ENCODE measurements at places on chromosomes 4 and X. TPM values are rescaled to one million over a fixed set of nuclear protein-coding genes. Genes with fewer than 3 reads are reported as not detected.
A peak's percentile ranks its signal among the peaks of the same experiment; 100 is the strongest.

LEF1 gene
- 14.5 TPM for total RNA-seq

PUDP gene
- 31.0 TPM for total RNA-seq

FGFRL1 gene
- 25.5 TPM for total RNA-seq

PNMA5 gene
- total RNA-seq: not detected

FAM47A gene
- not detected for total RNA-seq

HEPH gene
- total RNA-seq: 14.4 TPM

- no peak overlapping the region for H3K27ac ChIP-seq
- H3K4me3 ChIP-seq: no peak overlapping the region
- no peaks in the 10 kb centered on the region for H3K36me3 ChIP-seq
Measured at GRCh38 chr4:73662709-73663546, 42.7 kb upstream of the RASSF6 start.

GRCh38 chrX:22527302-22527701, 254.6 kb downstream of the CBLL2 start:
- no peak overlapping the region for H3K4me3 ChIP-seq
- no peaks in the 10 kb centered on the region for H3K36me3 ChIP-seq
- no peak for DNase-seq
- no peaks in the 10 kb centered on the region for H3K27me3 ChIP-seq
- no peak overlapping the region for H3K27ac ChIP-seq

GRCh38 chrX:56853436-56853835, 124.4 kb downstream of the NBDY start:
- H3K4me3 ChIP-seq: no peak overlapping the region
- no peak overlapping the region for H3K27ac ChIP-seq
- peaks cover 2% of the 10 kb centered on the region for H3K27me3 ChIP-seq
- H3K4me1 ChIP-seq: no peaks in the 10 kb centered on the region

- peaks cover 7% of the 10 kb centered on the region for H3K27me3 ChIP-seq
- no peaks in the 10 kb centered on the region for H3K36me3 ChIP-seq
- peak within 1 kb of the TSS; percentile 53 for H3K27ac ChIP-seq
- DNase-seq: peak; percentile 94
Measured at GRCh38 chrX:20266810-20267606, at the start of gene RPS6KA3. TSS of gene RPS6KA3 (minus strand) at chrX:20266909. CDS start at chrX:20266632, 277 bp downstream.

GRCh38 chr4:140252742-140253555, 99.0 kb upstream of the MAML3 start:
- peak; percentile 89 for DNase-seq
- no peaks in the 10 kb centered on the region for H3K36me3 ChIP-seq
- no peaks in the 10 kb centered on the region for H3K27me3 ChIP-seq
- H3K27ac ChIP-seq: peak overlapping the region; percentile 55
- peaks cover 3% of the 10 kb centered on the region for H3K4me1 ChIP-seq

GRCh38 chrX:3777416-3777815, 64.0 kb upstream of the PRKX start:
- H3K27me3 ChIP-seq: no peaks in the 10 kb centered on the region
- no peaks in the 10 kb centered on the region for H3K36me3 ChIP-seq
- H3K27ac ChIP-seq: no peak overlapping the region
- no peaks in the 10 kb centered on the region for H3K4me1 ChIP-seq
